ENCODE measurements at places on chromosomes 16 and 17.

- DNase-seq, result no peak
Observed at GRCh38 chr16:4140652-4141051, 24.4 kb upstream of the ADCY9 start.

DNA sequence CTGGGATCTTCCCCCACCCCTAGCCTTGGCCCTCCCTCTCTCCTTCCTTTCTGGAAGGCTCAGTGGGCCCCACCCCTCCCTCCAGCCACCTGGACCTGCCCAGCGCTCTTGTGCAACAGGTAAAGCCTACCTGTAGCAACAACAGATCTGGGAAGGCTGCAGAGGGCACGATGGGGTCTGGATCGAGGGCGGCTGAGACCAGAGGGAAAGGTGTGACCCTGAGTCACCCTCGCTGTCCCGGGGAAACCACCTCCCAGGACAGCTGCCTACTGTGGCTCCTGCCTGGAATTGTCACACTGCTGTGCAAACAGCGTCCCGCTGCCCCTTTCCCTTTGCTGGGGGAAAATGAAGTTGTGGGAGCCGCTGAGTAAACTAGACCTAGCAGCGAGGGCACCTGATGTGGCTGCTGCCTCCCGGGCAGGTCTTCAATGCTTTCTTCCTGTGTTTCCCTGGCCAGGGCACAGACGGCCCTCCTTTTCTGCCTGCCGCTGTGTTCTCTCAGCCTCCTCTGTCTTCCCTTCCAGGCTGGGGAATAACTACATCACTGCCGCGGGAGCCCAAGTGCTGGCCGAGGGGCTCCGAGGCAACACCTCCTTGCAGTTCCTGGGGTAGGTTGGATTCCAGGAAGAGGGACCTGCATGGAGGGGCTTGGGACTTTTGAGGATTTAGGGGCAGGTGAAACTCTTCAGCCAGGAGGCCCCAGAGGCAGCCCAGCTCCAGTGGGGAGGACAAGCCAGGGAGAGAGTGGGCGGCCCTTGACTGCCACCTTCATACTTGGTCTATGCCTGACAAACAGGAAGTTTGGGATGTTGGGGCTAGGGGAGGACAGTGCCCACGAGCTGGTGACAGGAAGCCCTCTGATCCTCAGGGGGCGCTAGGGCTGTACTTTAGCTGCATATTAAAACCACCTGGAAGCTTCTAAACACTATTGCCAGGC, 22.2 kb upstream of the CYLD start:
- no peak for DNase-seq

DNA sequence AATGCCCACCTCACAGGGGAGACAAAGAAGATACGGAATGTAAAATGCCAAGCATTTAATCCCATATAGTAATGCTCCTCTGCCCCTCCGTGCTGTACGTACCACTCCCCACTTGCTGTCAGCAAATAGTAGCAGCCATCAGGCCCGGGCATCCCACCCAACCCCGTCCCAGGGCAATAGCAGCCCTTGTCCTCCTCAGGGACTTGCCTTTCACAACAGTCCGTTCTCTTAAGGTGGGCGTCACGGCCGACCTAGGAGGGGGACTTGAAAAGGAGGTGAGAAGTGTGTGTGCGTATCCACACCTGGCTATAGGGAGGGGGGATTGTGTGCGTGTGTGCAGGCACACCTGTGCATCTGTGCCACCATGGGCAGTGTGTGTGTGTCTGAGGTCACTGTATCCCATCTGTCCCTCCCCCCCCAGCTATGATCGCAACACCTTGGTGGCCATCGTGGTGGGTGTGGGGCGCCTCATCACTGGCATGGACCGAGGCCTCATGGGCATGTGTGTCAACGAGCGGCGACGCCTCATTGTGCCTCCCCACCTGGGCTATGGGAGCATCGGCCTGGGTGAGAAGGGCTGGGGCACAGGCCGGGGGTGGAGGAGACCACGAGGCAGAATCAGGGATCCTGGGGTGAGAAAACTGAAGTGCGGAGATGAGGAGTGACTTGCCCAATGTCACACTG, 4.0 kb downstream of the FKBP10 start:
- no peak for DNase-seq

DNA sequence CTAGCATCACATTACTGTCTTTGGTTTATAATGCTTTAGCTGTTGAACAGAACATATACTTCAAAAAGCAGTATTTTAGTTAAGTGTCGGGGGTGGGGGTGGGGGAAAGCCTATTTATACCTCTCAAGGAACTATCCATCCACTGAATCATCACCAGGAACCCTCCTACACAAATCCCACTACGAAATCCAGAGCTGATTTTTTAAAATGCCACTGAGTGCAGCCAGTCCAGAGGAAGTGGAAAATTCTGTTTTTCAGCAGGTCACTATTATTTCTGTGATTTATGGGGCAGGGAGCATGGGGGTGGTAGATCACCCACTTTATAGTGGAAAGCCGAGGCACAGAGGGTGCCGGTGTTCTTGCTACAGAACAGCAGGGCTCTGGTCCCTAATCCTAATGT, 284.1 kb downstream of the SOX9 start:
- peak; percentile 62 for DNase-seq

DNA sequence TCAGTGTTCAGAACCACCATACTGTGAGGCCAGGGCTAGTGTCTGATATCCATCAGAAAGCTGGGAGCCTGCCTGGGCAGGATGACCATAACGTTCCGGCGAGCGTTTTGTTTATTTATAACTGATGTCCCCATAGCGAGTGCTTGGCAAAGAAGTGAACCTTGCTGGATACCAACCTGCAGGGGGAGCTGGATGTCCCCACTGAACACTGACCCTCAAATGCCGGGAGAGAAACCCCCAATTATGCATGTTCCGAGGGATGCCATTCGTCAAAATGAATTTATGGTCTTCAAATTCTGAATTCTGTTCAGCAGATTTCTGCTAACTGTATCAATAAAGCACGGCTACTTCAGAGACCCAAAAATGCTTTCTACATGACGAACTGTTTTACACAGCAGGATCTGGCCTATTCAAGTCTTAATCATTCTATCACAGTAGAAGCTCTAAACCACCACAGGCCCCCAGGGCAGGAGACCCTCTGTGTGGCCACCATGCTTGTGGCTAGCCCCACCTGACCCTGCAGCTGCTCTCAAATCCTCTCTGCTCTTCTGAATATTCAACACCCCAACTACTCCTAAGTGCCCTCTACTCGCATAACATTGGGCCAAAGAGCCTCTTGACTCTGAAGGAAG, 15.2 kb downstream of the MED24 start:
- DNase-seq, result peak; percentile 87

- DNase-seq, result no peak
Observed at GRCh38 chr17:38430316-38430715, 2.1 kb downstream of the ARHGAP23 start.

- DNase-seq, result no peak
Observed at GRCh38 chr17:7557147-7557764, 1.3 kb upstream of the TNFSF13 start.

DNA sequence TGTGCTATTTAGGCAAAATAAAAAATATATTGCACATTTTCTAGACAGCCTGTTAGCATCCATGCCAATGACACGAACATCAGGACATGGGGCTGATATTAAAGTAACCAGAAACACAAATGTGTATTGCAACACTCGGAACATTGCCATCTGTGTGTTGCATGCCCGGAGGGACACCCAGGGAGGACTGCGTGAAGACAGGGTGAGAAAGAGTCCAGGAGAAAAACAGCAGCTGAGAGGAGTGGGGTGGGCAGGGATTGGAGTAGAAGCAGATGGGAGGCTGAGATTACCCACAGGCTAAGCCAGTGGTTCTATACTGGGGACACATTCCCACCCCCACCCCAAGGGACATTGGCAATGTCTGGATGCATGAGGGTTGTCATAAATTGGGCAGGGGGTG, 114.8 kb downstream of the GRIN2A start:
- no peak for DNase-seq

GRCh38 chr17:2155573-2155972, 100.7 kb downstream of the HIC1 start:
- DNase-seq, result no peak

DNA sequence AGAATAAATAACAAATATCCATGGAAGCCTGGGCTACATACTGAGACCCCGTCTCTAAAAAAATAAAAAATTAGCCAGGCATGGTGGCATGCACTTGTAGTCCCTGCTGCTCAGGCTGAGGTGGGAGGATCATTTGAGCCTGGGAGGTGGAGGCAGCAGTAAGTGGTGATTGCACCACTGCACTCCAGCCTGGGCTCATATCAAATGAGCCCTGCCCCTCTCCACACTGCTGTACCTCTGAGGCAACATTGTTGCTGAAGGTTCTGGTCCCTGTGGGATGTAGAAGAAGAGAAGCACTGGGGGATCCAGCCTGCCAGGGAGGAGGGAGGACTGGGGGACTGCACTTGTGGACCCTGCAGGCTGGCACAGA, 11.4 kb upstream of the ARHGAP23 start:
- DNase-seq, result no peak

DNA sequence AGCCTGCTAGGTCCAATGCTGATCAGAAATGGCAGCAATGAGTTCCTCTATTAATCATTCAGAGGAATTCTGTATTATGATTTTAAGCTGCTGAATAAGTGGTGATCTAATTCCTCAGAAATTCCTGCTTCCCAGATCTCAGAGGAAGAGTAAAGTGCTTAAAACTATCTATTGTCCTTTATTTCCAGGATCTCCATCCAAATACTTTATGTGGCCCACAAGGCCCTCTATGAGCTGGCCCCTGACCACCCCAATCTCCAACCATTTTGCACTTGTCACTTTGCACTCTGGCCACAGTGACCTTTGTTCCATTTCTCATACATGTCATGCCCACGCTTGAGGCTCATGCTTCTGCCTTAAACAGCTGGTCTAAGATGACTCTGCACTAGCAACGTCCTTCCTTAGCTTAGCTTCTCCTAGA, 93.7 kb downstream of the CA10 start:
- DNase-seq, result peak; percentile 88

- DNase-seq, result no peak
Observed at GRCh38 chr17:41020336-41020735, 6.7 kb downstream of the KRTAP1-5 start.

- DNase-seq, result peak; percentile 81
Observed at GRCh38 chr17:58577696-58578095, 63.3 kb upstream of the MTMR4 start.

DNA sequence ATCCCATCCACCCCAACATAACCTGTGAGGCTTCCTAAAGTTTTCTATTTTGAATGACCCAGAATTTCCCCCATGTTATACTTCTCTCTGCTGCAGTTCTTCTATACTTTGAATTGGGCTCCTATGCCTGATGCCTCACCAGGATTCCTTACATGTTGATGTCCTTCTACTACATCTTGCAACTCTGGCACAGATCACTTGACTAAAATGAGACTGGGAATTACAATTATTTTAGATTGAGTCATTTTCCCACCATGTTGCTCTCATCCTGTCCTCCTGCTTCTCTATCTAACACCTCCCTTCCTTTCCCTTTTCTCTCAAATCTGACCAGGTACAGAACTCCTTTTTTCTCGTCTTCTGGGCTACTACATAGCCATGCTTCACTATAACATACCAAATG, 314.0 kb upstream of the KCNJ16 start:
- DNase-seq, result peak; percentile 60

GRCh38 chr17:64723781-64724180, 61.7 kb upstream of the SMURF2 start:
- DNase-seq, result peak; percentile 59

DNA sequence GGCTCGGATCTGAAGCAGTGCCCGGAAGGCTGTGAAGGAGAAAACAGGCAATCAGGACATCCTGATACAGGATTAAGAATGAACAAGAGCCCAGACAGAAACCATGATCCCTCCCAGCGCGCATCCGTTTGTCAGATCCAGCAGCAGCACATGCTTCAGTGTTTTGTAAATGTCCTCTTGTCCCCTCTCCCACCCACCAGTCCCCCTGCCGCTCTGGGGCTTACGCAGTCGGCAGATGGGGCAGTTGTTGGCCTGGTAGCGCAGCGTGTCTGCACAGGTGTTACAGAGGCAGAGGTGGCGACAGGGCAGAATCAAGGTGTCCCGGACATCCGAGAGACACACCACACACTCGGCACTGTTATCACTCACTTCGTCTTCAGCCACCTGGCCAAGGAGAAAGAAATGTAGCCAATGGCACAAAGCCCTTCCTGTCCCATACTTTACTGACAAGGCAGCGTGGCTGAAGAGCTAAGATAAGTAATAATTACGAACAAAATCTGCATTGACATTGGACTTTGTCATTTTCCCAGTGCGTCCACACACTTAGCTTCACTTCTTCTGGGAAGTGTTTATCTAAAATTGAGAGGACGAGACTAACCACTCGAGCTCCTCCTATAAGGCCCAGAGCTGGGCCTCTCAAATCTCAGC, 20.7 kb upstream of the FOXJ1 start:
- DNase-seq, result no peak

DNA sequence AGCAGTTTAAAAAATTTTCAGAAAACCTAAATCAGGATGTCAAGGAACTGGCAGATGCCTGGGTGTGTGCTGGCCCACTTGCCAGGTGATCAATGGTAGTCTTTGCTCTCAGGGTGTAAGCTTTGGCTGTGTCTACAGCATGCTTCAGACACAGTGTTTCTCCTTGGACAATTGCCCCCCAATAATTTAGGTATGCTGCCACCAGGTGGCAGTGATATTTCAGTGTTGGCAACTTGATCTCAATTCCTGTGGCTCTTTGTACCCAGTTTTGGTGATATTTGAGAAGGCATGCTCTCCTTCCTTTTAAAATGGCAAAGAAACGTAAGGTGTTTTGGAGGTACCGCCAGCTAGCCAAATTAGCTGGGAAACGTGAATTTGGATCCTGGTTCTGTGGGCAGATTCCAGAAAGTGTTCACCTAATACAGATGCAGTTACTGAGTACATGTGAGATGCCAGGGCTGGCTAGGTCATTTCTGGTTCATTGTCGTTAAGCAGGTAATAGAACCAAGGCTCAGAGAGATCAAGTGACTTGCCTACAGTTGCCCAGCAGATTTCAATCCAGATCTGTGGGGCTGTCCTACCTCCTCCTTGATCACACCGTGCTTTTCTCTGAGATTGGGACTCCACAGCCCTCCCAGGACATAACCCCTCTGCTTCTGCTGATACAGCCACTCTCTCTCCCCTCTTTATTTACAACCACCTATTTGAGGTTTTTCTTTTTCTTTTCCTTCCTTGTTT, 155.6 kb upstream of the PLCG2 start:
- DNase-seq, result peak; percentile 66

DNA sequence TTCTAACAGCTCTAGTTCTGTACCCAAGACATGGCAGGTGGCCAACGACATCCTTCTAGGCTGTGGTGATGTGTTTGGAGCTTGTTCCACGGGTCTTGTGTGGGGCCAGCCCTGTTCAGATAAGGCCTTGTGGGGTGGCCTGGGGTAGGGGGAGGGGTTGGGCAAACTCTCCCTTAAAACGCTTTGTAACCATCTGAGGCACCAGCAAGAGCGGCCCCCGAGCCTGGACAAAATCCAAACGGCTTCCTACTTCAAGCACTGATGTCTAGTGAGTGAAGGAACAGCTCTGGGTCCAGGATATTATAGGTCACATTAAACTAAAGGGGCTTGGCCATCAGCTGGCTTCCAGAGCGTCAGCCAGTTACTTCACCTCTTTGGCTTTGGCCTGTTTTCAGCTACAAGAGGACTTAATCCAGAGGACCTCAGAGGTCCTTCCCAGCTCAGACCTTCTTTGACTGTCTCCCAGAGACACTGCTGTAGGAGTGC, 11.9 kb downstream of the SERPINF1 start:
- no peak for DNase-seq

GRCh38 chr17:80212962-80213642, 7.0 kb downstream of the SGSH start:
- DNase-seq, result no peak

Data from ELR (cell line).